GM23248 (cell line): ENCODE measurements at places on chromosomes 11 and 22.
A peak's percentile ranks its signal among the peaks of the same experiment; 100 is the strongest.

- no peak for DNase-seq
Observed at GRCh38 chr11:36101466-36101865, 157.6 kb downstream of the LDLRAD3 start.

DNA sequence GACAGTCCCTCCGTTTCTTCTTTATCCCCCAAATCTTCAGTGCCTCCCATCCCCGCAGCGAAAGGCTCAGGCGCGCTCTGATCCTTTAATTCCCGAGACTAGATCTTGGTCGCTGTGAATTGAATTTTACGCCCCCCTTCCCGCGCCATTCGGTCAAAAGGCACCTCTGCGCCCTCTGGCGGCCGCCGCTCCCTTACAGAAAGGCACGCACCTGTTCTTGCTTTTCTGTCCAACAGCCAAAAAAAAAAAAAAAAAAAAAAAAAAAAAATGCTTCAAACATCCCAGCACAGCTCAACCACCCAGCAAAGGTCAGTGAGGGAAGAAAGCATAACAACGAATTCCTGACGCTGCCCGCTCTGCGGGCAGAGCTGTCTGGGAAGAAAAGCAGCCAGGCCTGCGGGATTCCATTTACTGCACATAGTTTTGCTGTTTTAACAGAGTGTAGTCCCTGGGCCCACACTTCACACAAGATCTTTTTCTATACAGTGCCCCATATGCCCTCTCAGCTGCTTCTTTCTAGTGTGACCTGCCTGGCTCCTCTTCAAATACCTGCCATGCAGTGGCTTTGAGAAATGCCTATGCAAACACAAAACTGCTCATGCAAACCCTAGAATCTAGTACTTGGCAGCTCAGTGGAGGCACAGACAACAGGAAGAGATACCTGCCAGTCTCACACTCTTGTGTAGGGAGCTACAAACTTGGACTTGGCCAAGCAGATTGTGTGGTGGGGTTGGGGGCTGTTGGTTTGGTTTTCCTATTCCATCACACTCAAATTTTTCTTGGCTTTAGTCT, 1.3 kb upstream of the ESAM start:
- DNase-seq, result peak; percentile 71

DNA sequence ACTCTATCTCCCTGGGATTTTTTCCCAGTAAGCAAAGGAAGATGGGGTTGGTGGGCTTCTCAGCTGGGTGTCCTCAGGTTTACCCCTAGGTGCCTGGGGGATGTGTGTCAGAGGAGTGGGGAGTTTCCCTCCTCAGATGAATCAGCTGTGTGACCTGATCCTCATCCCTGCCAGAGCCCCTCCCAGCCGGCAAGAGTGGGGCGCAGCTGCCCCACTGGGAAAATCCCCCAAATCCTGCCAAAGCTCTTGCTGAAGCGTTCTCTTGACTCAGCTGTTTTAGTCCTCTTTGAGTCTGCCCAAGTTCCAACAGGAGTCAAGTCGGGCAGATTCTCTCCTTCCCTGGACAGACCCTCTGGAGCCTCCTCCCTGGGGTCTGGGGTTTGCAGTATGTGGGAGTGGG, 6.0 kb downstream of the C11orf68 start:
- DNase-seq, result peak; percentile 88

- no peak for DNase-seq
Observed at GRCh38 chr22:47351836-47352579, 589.6 kb downstream of the TBC1D22A start.

GRCh38 chr11:11782532-11783110, 59.2 kb upstream of the USP47 start:
- DNase-seq, result no peak

DNA sequence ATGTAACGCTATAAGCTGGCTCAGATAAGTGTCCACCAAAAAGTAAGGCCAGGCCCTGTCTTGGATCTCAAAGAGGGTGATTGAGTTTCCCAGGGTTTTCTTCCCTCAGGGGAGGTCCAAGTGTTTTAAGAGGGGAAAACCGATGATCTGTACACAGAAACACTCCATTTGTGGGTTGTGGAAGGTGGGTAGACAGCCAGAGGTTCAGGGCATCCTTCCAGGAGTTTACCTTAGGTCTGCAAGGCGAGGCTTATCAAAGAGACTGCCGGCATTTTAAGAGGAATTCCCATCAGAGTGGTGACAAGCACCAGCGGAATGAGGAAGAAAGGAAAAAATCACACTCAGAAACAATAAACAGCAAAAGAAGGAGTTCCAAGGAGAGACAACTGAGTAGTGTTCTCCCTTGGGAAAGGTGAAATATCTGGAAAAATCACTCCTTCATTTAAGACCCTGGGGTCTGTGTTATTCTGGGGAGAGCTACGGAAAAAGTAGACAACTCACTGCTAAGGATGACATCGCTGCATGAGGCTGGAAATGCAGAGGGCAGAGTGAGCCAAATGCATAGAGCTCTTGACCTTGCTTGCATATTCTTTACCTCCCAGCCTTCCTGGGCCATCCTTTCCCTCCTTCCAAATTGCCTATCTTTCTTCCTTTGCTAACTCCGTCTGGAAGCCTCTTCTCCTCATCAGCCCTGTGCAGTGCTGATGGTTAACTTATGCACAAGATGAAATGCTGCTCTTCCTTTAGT, 22.1 kb upstream of the MMP7 start:
- DNase-seq, result no peak

GRCh38 chr11:43359422-43359818, 700 bp downstream of the TTC17 start:
- DNase-seq, result peak; percentile 69

- DNase-seq, result peak; percentile 85
Observed at GRCh38 chr11:1515082-1516060, 28.8 kb upstream of the MOB2 start.

GRCh38 chr11:10538924-10539323, 2.1 kb downstream of the RNF141 start:
- DNase-seq, result peak; percentile 25

- no peak for DNase-seq
Observed at GRCh38 chr11:115894176-115894575, 390.0 kb upstream of the CADM1 start.

DNA sequence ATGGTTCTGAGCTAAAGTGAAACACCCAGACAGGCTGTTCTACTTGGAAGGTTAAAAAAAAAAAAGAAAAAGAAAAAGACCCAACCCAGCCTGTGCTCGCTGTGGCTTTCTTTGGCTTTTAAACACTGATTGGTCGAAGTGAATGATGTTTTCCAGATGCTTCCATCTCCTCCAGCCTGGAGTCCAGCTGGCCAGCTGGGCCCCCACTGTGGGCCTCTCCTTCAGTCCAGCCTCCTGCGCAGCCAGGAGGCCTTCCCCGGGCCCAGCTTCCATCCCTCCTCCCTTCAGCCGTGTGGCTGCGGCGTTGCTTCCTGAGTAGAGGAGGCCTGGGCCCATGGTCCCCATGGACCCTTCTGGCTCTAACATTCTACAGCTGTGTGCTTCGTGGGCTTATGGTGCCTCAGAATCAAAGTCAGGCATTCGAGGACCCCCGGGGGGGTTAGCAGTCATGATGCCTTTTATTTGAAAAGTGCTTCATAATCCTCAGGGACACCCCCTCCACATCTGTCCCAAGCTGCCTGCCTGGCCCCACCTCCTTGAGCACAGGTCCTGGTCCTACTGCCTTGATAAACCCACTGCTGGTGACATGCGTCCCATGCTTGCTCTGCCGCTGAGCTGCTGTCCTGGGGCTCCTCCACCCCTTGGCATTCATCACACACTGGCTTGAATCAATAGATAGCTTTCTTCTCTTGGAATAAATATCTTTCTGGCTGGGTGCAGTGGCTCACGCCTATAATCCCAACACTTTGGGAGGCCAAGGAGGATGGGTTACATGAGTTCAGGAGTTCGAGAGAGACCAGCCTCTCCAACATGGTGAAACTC, 42.2 kb upstream of the FBLN1 start:
- peak; percentile 32 for DNase-seq

DNA sequence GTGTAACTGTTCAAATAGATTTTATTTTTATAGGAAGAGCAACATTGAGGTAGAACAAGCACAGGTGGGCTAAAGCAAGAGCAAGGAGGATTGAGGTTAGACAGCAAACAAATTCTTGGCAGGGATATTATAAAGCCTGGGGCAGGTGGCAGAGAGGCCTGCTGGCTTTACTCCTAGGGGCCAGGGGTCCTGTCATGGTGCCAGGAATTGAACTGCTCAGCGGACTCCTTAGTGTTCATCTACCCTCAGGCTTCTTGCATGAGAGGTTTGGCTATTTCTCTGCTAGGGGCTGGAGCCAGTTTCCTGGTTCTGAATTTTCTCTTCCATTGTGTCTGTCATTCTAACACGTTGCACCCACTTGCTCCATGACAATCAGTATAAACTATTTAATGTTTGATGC, 217.2 kb upstream of the NCAM1 start:
- DNase-seq, result no peak

DNA sequence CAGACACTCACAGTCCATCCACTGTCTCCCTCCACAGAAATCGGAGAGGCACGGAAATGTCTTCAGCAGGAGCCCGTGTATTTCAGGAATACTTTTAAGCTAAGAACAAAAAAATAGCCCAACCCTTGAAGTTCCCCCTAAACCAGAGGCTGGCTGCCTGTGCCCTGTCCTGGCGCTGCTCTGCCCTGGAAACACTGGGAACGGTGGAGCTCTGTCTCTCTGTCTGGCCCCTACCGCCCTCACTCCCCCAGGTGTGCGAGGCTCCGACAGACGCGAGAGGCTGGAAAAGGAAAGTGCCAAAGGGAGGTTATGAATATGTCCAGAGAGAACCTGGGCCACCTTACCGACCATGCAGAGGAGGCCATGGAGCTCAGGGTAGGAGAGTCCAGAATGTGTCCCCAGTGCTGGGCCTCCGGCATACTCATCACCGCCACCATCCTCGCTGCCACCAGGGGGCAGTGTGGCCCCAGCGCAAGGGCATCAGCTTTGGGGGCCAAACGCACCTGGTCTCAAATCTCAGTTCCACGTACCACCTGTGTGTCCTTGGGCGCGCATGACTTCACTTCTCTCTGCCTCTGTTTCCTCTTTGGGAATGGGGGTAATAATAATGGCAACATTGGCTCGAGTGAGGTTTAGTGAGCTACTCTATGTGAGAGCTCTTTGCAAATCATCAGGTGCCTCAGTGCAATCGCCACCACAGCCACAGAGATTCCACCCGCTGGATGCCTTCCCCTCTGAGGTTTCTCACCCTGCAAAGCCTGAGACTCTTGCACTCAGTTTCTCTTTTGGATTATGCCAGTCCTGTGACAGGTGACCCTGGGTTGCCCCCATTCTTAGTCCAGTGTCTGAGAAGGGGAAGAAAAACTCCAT, 10.4 kb upstream of the SLCO2B1 start:
- peak; percentile 57 for DNase-seq

GRCh38 chr11:117482881-117483280, 155.2 kb downstream of the CEP164 start:
- no peak for DNase-seq

GRCh38 chr11:97614606-97615005, 1224.8 kb downstream of the JRKL start:
- DNase-seq, result no peak

DNA sequence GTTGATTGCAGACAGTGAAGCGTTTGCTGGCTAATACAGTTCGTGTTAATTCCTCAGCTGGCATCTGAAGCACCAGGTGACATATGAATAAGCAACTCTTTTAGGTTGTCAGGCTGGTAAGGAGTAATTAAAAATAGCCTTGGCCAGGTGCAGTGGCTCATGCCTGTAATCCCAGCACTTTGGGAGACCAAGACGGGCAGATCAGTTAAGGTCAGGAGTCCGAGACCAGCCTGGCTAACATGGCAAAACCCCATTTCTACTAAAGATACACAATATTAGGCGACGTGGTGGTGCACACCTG, 74.9 kb downstream of the CECR2 start:
- no peak for DNase-seq

GRCh38 chr22:38129856-38130255, 19.4 kb upstream of the BAIAP2L2 start:
- no peak for DNase-seq

GRCh38 chr11:116960930-116961329, 123.5 kb upstream of the APOA1 start:
- DNase-seq, result peak; percentile 73

DNA sequence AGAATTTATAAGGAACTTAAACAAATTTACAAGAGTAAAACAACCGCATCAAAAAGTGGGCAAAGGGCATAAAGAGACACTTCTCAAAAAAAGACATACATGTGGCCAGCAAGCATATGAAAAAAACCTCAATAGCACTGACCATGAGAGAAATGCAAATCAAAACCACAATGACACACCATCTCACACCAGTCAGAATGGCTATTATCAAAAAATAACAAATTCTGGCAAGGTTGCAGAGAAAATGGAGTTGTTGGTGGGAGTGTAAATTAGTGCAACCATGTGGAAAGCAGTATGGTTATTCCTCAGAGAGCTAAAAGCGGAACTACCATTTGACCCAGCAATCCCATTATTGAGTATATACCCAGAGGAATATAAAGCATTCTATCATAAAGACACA, 866.8 kb upstream of the TENM4 start:
- no peak for DNase-seq

GRCh38 chr11:18698341-18699268, at the start of gene TMEM86A:
TSS of gene TMEM86A (plus strand) at chr11:18698779. CDS start at chr11:18698887, 108 bp downstream.
- peak; percentile 94 for DNase-seq

GRCh38 chr11:92390783-92391182, 166.2 kb downstream of the FAT3 start:
- no peak for DNase-seq

DNA sequence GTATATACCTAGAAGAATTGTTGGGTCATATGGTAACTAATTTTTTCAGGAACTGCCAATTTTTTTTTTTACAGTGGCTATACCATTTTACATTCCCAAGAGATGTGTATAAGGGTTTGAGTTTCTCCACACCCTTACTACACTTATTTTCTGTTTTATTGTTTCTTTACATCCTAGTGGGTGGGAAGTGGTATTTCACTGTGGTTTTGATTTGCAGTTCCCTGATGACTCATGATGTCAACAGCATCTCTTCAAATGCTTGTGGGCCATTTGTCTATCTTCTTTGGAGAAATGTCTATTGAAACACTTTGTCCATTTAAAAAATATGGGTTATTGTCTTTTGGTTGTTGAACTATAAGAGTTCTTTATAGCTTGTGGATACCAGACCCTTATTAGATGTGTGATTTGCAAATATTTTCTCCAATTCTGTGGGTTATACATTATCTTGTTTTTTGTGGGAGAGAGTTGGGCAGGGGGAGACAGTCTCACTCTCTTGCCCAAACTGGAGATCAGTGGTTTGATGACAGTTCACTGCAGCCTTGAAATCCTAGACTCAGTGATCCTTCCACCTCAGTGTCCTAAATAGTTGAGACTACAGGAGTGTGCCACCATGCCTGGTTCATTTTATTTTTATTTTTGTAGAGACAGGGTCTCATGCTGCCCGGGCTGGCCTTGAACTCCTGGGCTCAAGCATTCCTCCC, 30.3 kb upstream of the PISD start:
- DNase-seq, result peak; percentile 57

DNA sequence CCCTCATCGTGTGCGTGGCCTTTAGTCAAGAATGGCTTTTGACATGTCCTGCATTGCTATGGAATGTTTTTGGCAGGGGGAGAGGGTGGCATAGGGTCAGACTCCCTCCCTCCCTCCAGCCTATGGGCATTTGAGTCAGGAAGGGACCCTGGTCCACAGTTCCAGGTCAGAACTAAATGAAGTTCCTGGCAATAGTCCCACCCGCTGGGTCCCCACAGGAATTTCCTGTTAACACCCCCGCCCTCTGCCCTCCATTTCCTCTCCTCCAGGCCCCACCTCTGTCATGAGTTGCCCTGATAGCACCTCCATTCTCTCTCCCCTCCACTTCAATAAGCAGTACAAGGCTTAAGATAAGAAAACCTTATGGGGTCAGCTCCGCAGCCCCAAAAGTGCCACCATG, 40.8 kb upstream of the LMO2 start:
- no peak for DNase-seq
